Epithelial cell of esophagus (primary cell): ENCODE measurements at places on chromosomes 5 and 9.
A peak's percentile ranks its signal among the peaks of the same experiment; 100 is the strongest.

GRCh38 chr5:95889076-95889475 lies 66.5 kb upstream of the GLRX start:
- DNase-seq: no peak

DNA sequence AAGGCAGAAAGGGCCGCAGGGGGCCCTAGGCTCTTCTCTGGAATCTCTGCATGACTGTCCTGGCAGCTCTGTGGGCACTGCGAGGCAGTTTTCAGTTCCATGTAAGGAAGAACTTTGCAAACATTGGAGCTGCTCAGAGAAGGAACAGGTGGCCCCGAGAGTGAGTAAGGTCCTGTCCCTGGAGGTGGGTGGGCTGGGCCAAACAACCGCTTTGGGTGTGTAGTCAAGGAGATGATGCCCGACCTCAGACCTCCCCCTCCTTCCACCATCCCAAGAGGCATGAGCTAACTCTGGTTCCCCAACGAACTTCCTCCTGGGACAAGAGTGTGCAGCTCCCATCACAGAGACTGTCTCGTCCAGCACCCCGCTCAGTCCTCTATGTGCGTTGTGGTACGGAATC lies 20.5 kb downstream of the CSF1R start:
- DNase-seq: no peak

GRCh38 chr9:130329061-130329460 lies 63.5 kb downstream of the HMCN2 start:
- no peak for DNase-seq

GRCh38 chr5:135382106-135382790 lies 16.8 kb downstream of the MACROH2A1 start:
- DNase-seq: no peak

DNA sequence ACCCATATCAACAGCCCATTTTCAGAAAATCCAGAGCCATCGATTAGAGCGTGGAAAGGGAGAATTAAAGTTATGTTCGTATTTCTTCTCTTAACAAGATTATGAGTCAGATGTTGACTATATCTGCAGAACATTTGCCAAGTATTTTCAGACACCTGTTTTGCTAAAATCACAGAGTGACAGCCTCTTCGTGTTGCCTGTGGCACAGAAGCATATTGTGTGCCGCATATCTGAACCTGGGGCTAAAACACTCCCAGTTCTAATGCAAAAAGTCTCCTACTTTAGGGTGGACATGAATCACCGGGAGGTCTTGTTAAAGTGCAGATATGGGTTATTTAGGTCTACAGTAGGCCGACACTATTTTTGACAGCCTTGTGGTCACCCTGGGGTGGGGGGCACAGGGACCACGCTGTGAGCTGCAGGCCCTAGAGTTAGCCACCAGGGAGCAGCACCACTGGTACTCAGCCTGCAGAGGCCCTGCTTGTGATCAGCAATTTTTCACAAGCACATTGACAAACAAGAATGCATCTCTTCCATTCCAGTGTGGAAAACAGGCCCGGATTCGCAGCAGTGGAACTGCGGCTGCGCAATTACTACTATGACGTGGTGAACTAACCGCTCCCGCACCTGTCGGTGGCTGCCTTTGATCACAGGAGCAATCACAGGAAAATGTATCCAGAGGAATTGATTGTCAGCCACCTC lies 93.5 kb downstream of the SYK start:
- no peak for DNase-seq

GRCh38 chr5:154312576-154312975 lies 122.0 kb downstream of the GALNT10 start:
- DNase-seq: peak; percentile 6

GRCh38 chr5:137088175-137088574 lies 411.0 kb downstream of the SPOCK1 start:
- DNase-seq: no peak

- no peak for DNase-seq
These were observed 30.0 kb upstream of the SLC6A19 start for GRCh38 chr5:1171340-1171941.

DNA sequence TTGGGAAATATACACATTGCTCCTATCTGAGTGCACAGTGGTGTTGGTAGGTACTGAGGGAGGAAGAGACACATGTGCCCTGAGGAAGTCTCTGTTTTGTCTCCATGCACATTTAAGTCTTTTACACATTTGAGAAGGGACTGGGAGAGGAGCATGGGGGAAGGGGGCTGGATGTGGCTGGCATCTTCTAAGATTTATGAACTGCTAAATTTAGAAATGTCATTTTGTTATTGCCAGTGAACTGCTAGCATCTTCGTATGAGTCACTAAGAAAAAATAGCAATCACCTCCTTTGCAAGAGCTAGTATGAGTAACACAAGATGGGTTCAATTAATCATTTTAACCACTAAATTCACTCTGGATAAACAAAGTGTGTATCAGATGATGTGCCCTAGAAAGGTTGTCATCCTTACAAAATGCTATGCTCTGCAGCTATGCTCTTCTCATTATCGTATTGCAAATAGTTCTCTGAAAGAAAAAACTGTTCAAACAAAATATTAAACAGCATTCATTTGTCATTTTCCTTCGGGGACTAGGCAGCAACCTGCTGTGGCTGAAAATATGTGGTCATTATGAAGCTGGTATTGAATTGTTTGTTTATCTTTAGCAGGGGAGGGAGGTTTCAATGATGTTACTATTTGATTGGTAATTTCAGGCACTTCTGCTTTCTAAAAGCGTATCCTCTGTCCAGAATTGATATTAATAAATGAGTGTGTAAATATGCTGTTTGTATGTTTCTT lies 236.5 kb downstream of the DMRTA1 start:
- peak; percentile 54 for DNase-seq

- DNase-seq: peak; percentile 96
These were observed 5.2 kb downstream of the TNFAIP8 start for GRCh38 chr5:119360905-119361593.

- DNase-seq: peak; percentile 36
These were observed 54.2 kb downstream of the LRSAM1 start for GRCh38 chr9:127505396-127506116.

DNA sequence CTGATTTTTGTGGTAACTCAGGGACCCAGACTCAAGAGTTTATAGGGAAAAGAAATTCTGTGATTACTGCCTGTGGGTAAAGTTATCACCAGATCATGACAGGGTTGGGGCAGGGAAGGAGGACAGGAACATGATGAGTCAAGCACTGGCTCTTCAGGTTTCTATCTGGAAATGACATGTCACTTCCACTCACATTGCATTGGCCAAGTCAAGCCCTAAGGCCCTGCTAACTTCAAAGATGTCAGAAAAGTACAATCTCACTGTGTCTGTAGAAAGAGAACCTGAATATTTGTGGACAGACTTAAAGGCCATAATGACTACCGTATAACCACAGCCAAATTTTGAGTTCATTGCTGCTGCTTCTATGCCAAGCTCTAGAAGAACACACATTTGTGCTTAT lies 187.7 kb downstream of the TLE4 start:
- peak; percentile 83 for DNase-seq

DNA sequence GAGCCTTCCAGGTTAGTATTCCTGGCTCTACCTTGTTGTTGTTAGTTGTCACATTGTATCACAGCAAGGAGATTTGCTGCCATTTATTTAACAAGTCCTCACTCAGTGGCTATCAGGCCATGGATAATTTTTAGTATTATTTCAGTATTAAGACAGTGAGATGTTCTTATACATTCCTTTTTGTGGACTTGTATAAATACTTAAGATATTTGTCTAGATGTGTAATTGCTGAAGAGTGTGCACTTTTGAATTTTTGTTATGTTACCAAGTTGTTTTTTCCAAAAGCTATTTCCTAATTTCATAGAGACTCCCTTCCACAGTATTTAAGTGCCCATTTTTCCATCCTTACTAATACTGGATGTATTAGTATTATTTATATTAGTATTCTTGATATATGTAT lies 22.0 kb downstream of the SLC36A1 start:
- DNase-seq: no peak

- DNase-seq: no peak
These were observed 333.7 kb upstream of the EDIL3 start for GRCh38 chr5:84718377-84718776.

DNA sequence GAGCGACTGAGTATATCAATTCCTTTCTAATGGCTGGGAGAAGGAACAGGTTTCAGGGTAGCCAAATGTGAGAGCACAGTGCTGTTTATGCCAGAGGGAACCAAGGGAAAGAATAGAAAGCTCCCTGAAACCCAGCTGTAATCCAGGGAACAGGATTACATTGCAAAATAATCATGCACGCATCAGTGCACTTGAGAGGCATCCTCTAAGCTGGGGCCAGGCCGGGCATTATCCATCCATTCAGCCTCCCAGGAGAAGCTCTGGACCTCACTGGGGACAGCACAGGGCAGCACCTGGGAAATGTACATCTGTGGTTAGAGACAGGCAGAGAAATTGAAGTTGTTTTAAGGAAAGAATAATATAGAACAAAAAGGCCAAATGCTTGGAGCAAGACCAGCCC lies 72.7 kb downstream of the MTRR start:
- DNase-seq: no peak

- DNase-seq: no peak
These were observed 36.7 kb downstream of the PROP1 start for GRCh38 chr5:177959315-177959714.

- no peak for DNase-seq
These were observed 9.7 kb downstream of the OMD start for GRCh38 chr9:92414566-92414965.

DNA sequence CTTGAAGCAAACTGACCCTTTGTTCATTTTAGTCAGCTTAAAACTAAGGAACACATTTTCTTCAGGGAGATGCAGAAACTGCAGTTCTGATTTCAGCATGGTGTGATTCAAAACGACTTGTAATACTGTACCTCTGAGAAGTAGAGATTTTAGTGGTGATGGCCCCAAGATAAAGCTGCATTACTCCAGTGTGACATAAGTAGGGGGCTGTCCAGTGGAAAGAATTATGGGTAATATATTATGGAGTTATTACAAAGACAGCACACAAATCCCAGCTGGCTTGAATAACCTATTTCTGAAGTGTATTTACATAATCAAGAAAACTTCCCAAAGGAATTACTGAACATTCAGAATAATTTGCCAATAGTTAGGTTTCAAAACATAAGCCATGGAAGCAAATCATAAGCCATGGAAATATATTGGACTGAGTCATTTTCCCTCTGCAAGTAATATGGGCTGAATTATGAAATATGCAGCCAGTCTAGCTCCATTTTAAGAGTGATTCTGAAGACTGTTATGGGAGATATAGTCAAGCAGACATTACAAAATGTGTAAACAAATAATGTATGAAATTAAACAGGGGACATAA lies 133.7 kb upstream of the FBXL17 start:
- no peak for DNase-seq

DNA sequence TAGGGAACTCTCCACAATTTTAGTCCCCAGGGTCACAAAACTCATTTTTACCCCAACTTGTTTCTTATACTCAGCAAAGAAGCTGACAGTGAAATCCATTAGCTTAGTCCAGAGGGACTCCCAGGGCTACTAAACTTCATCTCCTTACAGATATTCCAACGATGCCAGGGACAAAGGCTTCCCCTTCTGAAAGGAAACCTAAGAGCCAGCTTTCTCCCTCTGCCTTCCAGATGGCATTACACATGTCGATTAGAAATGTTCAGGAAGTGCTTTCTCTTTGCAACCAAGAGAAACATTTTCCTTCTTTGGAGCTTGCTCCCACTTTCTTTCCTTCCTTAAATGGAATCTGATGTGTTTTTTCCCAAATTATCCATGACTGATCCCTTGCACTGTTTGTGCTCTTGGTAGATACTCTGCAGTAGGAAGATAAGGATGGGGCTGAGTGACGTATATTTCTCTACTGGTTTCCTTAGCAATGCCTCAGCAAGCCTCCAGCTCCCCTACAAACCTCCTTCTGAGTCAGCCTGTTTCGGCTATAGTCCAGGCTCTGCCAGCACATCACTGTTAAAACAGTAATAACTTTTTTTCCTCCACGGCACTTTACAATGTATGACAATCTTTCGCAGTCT lies 43.0 kb upstream of the HTR4 start:
- peak; percentile 10 for DNase-seq

- no peak for DNase-seq
These were observed 54.9 kb downstream of the ASTN2 start for GRCh38 chr9:117359910-117360309.

DNA sequence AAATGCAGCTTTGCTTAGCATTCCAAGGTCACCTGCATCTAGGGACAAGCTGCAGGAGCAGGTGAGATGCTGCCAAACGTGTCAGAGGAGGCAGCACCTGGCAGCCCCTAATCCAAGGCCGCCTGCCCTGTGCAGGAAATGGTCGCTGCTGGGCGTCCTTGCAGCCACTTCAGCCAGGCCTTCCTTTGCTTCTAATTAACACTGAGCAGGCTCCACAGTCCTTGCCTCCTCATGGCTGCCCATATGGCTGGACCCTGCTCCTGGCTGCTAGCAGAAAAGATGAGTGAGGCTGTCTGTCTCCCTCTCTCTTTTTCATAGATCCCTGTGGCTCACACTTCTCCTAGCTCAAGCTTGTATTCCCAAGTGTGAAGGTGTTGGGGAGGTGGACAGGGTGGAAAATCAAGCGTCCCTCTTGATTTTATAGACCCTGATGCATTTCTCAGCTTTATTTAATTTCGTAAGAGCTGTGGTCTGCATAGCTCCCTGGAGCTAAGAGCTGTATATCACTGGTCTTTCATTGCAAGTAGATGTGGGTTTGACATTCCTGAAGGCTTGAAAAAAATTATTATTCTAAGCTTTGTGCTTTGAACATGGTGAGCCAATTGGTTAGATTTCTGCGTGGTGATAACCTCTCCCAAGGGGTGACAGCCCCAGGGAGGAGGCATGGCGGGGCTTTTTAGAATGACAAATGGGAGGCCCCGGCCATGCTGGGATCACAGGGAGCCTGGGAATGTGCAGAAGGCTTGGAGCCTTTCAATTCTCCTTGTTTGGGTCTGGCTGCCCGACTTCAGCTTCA lies 193.8 kb downstream of the SLIT3 start:
- no peak for DNase-seq

- DNase-seq: no peak
These were observed 33.2 kb downstream of the TNC start for GRCh38 chr9:115084709-115085108.

DNA sequence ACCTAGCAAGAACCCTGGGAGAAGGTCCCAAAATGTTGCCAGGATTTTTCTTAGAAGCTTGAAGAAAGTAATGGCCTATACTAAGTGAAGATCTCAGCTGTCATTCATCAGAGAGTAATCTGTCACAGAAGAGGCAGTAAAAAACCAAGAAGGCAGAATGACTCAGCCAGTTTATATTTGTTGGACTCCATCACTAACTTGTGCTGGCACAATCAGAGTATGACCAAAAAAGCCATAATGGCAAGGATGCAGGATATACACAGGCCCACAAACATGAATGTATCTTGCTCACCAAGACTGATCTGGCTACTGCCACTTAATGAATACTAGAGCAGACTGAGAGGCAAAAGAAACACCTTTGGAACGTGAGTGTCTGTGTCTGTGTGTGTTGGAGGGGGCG lies 104.0 kb upstream of the POU5F2 start:
- no peak for DNase-seq

DNA sequence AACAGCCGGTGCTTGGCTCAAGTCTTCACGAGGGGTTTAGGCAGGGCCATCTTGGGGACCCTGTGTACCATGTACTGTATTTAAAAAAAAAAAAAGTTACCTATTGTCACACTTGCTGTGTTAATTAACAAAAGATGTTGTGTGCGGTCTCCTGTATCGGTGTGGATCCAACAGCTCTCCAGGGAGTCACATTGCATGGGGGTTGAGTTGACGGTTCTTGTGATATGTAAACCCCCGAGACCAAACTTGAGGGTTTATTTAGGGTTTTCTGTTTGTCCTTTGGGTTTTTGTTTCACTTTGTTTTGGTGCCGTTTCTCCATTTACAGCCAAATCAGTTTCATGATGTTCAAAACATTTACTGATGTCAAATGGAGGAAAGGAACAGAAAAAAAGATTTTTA lies 22.2 kb downstream of the AMBP start:
- DNase-seq: no peak

- DNase-seq: peak; percentile 84
These were observed 321.0 kb upstream of the TRPC7 start for GRCh38 chr5:136686192-136686872.
